Kidney capillary endothelial cell (primary cell): ENCODE measurements at places on chromosomes 5 and 9.

GRCh38 chr5:72013766-72014624 is 93.3 kb upstream of the MAP1B start:
- no peak for DNase-seq

GRCh38 chr5:64659289-64659688 is 31.0 kb upstream of the SHISAL2B start:
- DNase-seq = no peak

- DNase-seq = peak; percentile 70
Measured at GRCh38 chr5:177403792-177404640, 3.6 kb upstream of the PFN3 start.

- no peak for DNase-seq
Measured at GRCh38 chr5:124973661-124974060, 227.2 kb upstream of the ZNF608 start.

DNA sequence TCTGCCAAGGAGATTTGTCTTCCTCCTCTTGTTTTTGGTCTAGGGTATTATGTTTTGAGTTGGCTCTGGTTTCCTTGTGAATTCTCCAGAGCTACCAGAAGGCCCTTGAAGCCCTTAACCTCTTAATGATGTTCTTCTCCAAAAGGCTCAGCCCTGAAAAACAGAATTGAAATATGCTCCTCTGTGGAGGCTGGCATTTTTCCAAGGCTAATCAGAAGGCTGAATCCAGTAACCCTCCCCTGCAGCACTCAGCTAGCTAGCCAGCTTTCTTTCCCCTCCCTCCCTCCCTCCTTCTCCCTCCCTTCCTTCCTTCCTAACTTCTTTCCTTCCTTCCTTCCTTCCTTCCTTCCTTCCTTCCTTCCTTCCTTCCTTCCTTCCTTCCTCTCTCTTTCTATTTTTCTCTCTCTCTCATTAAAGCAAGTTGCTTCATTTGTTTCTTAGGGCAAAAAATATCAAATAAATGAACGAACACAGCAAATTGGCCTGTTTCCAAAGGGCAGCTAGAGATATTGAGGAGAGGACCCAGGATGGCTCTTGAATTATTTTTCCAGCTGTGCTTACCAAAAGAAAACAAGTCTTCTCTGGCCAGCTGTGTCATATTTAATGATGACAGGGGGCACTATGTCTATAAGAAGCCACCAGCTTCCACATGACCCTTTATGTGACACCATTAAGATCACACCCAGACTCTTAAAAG is 38.7 kb downstream of the JAKMIP2 start:
- DNase-seq = no peak

DNA sequence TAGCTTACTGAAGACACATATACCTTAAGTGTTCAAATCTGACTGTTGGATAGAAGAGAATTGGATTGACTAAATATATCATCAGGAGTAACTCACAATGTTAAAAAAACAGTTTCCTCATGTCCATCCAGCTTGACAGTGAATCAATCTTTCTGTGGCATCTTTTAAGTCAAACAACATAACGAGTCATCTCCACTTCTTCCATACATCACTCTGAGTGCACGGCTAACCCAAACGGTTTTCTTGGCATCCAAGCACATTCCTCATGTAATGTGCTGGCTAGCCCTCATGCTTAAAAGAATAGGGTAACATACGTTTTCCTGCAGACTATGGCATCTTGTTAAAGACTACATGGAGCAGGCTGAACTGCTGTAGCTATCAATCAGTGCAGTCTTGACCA is 291.5 kb upstream of the TRPC7 start:
- DNase-seq = no peak

DNA sequence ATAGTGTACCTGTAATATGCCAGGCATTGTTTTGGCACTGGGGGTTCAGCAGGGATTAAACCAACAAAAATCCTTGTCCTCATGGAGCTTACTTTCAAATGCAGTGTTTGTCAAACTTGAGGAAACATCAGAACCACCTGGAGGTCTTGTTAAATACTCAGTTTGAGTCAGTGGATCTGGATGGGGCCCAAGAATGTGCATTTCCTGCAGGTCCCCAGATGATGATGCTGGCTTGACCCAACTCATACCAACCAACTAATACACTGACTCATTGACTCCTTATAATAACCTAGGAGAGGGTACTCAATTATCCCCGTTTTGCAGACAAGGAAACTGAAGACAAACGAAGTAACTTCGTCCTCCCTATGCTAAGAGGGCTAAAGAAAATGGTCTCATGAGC is 11.3 kb downstream of the WWC1 start:
- no peak for DNase-seq
